ENCODE measurements at places on chromosomes 5 and 9.

DNA sequence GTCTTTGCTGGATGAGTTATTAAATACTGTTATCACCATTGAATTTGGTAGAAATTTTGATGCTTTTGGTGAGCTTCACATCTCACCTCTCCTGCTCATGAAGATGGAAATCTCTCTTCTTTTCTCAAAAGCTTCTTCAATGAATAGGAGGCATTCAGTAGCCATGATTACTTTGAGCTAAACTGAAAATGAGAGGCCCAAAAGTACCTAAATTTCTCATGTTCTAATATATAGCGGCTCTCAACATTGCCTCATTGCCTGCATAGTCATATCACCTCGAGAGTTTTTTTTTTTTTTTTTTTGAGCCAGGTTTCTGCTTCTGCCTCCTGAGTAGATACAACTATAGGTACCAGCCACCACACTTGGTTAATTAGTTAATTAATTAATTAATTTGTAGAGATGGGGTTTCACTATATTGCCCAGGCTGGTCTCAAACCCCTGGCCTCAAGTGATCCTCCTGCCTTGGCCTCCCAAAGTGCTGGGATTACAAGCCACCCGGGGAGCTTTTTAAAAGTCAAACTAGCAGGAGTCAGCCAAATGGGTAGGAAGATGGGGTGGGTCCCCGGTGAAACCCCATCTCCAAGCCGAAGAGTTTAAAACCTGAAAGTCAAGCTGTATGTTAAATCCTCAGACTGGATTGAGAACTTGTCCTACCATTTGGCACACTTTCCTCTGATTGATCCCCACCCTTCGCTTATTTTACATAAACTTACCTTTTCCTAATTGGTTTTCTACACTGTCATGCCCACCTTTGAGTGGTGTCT lies 169.0 kb downstream of the DOCK2 start:
- no peak for DNase-seq

- no peak for DNase-seq
Observed at GRCh38 chr5:109315245-109315644, 94.5 kb downstream of the PJA2 start.

GRCh38 chr9:113511856-113512761 lies 48.6 kb downstream of the RGS3 start:
- DNase-seq: peak; percentile 16

- no peak for DNase-seq
Observed at GRCh38 chr5:33073881-33074327, 362.8 kb downstream of the NPR3 start.

DNA sequence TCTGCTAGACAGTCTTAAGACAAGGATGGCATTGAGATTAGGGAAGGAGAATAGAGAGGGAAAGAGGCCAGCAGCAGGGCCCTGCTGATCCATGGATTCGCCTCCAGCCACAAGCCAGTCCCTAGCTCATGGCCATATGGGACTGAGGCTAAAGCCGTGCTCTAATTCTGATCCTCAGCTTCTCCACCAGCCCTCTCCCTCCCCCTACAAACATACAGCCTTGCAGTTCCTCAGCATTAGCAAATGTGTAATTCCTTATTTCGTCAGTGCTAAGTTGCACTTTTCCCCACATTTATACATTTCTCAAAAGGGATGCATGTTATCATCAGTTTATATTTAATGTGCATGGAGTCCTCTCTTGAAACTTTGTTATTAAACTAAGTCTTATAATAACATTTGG lies 34.8 kb downstream of the ZNF462 start:
- no peak for DNase-seq

GRCh38 chr9:105187781-105188180 lies 56.7 kb upstream of the SLC44A1 start:
- DNase-seq: no peak

GRCh38 chr5:157172403-157172802 lies 6.3 kb upstream of the GARIN3 start:
- DNase-seq: no peak

- DNase-seq: no peak
Observed at GRCh38 chr5:16076657-16077056, 102.9 kb downstream of the MARCHF11 start.

DNA sequence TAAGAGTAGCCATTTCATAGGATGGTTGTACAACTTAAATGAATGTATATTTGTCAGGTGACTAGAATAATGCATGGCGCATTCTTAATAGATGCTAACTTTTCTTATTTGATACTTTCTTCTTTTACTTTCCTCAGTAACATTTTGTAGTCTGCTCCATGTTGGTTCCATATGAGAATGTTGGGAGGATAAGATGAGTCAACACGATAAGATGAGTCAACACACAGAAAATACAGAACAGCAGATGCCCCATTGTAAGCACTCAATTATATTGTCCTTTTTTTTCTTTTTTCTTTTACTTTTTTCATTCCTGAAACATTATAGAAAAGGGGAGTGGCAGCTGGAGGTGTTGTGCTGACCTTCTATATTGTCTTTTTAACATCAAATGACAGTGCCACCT lies 92.3 kb upstream of the SPATA31C2 start:
- DNase-seq: no peak

GRCh38 chr5:179287631-179288030 lies 57.6 kb downstream of the ADAMTS2 start:
- no peak for DNase-seq

- DNase-seq: peak; percentile 46
Observed at GRCh38 chr5:102986074-102986473, 133.9 kb downstream of the GIN1 start.

DNA sequence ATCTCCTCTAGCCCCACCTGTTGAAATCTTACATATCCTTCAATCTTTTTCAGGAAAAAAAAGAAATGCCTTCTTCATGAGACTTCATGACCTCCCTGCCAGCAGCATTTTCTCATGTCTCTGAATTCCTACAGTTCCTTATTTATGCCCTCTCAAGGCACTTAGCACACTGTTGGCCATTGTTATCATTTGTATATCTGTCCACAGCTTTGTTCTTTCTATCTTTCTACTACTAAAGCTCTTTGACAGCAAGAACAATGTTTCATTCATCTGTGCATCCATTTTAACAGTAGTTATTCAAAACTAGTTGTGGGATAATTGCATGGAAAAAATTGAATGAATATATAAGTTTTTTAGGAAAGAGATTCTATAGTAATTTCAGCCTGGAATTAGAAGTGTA lies 20.9 kb upstream of the GZMA start:
- no peak for DNase-seq

- peak; percentile 64 for DNase-seq
Observed at GRCh38 chr5:61933787-61934626, 372.0 kb upstream of the KIF2A start.

DNA sequence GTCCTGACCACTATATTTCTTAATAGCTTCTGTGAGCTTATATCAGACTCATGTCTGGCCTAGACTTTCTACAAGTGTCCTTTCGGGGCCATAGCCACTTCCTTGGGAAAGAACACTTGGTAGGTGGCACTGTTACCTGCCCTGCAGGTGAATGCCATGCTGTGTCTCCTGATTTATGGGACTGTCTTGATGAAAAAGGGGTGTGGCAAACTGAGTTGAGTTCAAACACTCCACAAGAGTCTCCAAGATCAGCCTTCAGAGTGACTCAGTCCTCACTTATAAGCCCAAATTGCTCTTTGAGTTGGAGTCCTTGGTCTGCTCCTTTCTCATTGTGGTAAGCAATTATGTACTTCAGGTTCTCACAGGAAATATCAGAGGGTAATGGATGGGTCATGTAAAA lies 9.9 kb upstream of the ANKHD1 start:
- DNase-seq: no peak

- no peak for DNase-seq
Observed at GRCh38 chr9:70556771-70557170, 142.3 kb upstream of the KLF9 start.

DNA sequence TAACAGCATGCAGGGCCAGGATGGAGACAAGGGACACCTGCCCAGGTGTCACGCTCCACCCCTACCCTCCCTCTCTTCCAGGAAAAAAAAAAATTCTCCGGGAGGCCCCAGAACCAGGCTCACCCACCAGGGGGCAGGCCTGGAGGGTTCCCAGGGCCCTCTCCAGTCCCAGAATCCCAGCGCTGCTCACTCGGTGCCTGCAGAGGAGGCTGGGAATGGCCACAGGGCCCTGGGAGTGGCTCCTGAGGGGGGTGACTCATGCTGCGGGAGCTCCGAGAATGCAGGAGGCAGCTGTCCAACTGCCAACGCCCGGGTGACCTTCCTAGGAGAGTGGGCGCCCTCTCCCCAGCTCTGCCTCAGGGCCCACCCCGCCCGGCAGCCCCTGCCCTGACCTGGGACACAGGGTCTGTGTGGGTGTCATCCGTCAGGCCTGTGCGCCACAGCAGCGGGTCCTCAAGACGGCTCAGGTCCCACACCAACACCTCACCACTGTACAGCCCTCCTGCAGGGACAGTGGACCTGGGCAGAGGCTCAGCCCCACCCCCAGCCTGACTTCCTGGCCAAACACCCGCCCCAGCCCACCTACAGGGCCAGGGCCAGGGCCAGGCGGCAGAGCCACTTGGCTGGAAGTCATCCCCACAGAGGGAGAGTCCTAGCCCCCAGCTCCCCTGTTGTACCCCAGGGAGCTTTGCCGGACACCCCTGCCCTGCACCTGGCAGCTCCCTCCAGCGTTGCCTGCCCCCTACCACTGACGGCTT lies 21.2 kb downstream of the DYNC2I2 start:
- DNase-seq: no peak

DNA sequence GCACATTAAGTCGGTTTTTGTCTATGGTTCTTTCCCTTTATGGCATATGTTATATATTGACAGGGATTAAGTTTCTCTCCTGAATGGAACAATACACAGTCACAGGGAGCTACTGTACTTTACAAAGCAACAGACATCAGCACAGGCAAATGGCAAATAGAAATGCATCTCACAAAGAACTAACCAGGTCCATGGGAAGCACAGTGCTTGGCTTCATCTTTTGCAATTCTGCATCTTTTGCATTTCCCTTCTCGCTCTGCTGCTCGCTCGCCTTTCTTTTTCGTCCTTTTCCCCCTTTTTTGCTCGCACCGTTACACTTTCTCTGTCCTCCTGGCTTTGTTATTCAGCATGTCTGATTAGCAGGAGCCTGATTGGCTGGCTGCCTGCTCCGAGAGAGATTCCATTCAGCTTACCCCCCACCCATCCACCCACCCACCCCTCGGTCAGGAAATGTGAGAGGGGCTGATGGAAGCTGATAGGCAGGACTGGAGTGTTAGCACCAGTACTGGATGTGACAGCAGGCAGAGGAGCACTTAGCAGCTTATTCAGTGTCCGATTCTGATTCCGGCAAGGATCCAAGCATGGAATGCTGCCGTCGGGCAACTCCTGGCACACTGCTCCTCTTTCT lies at the start of gene ADAMTSL1:
ADAMTSL1 (plus strand) TSS at position 502 of the 628 bp plus-strand sequence; CDS start at position 582, 80 bp downstream.
- DNase-seq: no peak

GRCh38 chr9:133834080-133834976 lies 96.2 kb upstream of the SARDH start:
- DNase-seq: no peak

DNA sequence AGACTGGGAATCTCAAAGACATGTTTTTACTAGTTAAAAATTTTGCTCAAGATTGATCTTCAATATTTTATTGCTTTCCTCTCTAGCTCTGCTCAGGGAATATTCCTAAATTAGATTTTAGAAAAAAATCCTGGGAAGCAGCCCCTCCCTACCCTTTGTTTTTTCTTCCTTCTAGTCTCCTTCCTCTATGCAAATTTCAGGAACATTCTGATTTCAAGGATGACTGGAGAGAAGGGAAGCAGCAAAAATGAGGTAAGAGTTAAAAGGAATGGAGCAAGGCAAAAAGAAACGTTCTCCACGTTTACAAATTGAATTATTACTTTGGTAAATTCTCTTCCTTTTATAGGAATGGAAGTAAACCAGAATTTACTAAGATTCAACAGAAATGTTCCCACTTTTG lies 493.4 kb upstream of the TUSC1 start:
- no peak for DNase-seq

DNA sequence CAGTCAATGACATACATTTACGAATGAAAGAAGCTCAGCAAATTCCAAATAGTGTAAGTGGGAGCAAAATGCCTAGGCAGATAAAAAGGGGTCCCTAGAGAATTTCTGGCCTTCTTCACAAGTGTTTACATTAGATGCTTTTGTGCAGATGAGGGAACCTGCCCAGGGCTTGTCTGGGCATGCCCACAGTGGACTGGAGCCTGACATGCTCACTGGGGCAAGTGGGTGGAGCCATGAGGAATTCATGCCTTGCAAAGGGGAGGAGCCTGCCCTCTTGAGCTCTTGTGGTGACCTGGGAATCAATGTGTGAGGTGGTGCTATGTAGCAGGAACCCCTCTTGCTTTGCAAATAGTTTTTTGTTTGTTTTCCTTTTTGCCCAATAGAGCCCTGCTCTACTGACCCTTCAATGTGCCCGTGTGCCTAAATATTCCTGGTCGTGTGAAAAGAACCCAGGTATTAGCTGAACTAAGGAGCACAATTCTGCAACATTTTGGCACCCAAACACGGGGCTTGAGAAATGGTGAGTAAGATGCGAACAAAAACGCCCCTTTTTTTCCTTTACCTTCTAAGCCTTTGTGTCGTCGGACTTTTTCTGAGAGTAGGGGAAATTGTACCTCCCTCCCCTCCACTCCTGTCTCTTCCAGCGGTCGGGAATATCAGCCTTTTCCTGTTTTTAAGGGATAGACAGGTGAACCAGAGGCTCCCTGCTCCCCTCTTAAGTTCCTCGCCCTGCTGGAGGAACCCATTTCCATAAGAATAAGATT lies 433.8 kb upstream of the CDH9 start:
- DNase-seq: no peak

- no peak for DNase-seq
Observed at GRCh38 chr5:144794922-144795321, 624.2 kb downstream of the KCTD16 start.

- DNase-seq: no peak
Observed at GRCh38 chr5:69343083-69343482, 10.5 kb upstream of the CCDC125 start.

- peak; percentile 40 for DNase-seq
Observed at GRCh38 chr5:171797543-171797942, 11.9 kb downstream of the SMIM23 start.

DNA sequence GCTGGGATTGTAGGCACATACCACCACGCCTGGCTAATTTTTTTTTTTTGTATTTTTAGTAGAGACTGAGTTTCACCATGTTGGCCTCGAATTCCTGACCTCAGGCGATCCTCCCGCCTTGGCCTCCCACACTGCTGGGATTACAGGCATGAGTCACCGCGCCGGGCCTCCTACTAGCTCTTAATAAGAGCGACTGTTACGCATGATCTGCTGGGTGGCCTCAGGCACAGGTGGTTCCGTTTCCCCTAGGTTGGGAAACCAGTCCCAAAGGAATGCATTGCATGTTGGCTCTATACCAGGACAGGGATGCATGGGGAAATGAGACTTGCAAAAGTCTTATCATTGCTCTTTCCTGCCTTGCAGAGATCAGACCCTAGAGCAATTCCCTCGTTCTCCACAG lies 184.7 kb upstream of the PPP1R26 start:
- no peak for DNase-seq

Data from Kasumi-1 (cell line).